ENCODE measurements at places on chromosomes 3 and 15.

- no peak for DNase-seq
Observed at GRCh38 chr3:31275038-31275572, 257.6 kb upstream of the STT3B start.

DNA sequence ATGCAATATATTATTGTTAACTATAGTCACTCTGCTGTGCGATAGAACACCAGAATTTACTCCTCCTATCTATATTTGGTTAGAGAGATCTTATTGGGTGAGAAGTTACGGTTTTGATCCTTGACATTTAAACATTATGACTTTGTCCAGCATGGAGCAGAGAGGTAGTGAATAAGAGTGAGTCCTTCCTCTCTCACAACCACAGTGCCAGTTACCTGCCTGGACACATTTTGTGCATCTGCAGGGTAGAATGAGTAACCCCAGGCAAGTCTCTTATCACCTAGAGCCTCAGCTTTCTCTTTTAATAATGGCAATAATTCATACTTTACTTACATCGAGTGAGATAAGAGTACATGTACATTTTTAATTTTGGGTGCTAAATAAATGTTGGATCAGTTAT lies 24.1 kb downstream of the KAT2B start:
- DNase-seq = no peak

GRCh38 chr3:27596334-27596841 lies 112.2 kb upstream of the SLC4A7 start:
- no peak for DNase-seq

GRCh38 chr15:46735115-46735514 lies 982.2 kb upstream of the SEMA6D start:
- no peak for DNase-seq

DNA sequence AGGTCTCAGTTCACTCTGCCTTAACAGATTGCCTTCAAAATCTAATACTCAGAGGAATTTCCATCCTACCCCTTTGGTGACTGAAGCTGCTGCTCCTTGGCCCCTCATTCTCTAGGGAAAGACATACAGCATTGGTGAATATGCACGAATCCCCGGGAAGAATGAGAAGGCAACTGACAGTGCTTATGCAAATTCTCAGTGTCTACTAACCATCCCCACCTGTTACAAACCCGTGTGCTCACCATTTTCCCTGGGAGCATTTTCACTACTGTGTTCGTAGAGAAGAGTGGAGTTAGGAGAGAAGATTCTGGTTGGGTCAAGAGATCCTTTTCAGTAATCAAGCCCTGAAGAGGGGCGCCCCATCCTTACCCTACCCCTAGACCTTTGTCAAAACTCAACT lies 37.7 kb downstream of the SYNM start:
- no peak for DNase-seq

GRCh38 chr15:33234020-33234461 lies 39.5 kb upstream of the FMN1 start:
- no peak for DNase-seq

GRCh38 chr3:52798376-52798977 lies 3.9 kb downstream of the ITIH3 start:
- no peak for DNase-seq

DNA sequence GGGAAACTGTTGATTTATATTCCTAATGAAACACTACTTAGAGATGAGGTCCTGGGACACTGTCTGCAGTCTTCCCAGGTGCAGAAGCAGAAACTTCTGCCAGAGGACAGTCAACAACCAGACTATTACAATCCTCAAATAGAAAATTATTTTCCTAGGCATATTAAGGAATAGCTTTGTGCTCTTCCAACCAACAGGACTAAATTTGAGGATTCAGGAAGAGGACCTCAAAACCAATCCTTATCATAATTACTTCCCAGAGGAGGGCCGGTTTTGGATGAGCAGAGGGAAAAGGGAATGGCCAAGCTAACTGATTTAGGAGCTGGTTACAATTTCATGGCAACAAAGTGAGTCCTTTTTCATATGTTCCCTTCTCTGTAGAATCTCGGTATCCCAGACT lies 21.0 kb downstream of the ALDH1A2 start:
- no peak for DNase-seq

- peak; percentile 54 for DNase-seq
Observed at GRCh38 chr15:46080016-46080415, 445.2 kb downstream of the SQOR start.

- no peak for DNase-seq
Observed at GRCh38 chr3:197295871-197296270, 2.5 kb downstream of the DLG1 start.

DNA sequence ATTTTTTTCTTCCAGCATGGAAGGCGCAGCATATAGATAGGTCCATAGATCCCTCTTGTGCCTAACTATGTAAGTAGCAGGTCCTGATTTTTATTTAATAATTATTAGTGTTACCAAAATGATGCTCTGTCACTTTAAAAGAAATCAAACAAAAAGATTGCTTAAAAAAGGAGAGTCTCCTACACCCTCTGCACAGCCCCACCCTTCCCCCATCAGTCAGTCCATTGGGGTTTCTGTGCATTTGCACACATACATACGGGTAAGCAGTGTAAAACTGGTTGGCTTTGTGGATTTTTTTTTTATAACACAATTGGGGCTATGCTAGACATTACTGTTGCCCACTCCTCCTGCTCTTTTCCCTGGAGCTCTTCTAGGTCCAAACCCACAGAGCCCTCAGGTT lies 7.0 kb upstream of the RPP14 start:
- no peak for DNase-seq

- DNase-seq = no peak
Observed at GRCh38 chr3:61155701-61156292, 95.5 kb downstream of the FHIT start.

DNA sequence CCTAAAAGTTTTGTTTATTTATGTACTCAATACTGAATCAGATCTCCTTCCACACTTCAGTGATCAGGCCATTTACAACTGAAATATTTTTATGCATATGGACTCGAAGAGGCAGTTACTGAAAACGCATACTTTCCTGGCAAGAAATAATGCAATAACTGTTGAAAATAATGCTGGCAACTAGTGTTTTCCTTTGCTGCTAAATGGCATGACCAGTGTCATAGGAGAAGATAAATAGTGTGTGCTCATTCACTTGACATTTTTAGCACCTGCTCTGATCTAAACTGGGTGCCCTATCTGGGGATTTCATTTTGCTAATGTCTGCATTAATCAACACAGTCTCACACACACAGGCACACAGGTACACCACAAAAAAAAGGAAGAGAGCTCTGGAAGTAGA lies 695.2 kb downstream of the TUSC7 start:
- DNase-seq = no peak

GRCh38 chr3:130725746-130726145 lies 20.9 kb downstream of the PIK3R4 start:
- DNase-seq = no peak

DNA sequence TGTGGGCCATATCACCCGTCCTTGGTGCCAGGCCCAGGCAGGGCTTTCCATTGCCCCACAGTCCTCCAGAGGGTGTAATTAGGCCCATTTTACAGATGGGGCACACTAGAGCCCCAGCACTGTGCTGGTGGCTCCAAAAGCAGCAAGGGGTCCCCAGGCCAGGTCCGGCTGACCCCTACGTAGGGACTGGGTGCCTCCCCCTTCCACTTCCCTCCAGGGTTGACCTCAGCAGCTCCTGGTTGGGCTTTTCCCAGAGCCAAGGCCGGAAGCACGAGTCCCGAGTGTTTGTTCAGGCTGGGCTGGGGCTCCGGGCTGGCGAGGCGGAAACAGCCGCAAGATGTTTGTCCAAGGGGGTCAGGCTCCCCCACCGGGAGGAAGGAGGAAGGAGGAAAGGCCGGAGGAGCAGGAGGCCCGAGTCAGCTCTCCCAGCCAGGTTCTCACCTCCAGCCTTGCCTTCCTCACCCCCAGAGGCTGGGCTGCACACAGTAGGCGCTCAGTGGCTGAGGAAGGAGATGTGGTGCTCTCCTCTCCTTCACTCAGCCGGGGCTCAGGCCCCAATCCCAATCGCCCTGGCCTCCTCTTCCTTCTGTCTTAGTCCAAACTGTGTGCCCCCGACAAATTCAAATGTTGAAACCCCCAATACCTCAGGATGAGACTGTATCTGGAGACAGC lies 17.1 kb upstream of the PLXND1 start:
- DNase-seq = no peak

GRCh38 chr15:101242160-101242998 lies 9.5 kb downstream of the CHSY1 start:
- no peak for DNase-seq

DNA sequence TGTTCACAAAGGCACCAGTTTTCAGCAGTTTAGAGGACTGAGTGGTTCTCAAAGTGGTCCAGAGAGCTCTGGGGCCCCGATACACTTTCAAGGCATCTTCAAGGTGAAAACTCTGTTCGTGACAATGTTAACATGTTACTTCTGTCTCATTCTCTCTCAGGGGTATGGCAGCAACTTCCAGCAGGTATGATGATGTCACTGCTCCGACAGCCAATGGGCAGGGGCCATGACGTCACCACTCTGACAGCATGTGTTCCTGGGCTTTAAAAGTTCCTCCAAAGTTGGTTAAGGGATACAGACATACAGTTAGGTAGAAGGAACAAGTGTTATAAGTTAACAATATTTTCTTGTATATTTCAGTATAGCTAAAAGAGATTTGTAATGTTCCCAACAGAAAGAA lies 87.9 kb downstream of the KLF15 start:
- DNase-seq = no peak

DNA sequence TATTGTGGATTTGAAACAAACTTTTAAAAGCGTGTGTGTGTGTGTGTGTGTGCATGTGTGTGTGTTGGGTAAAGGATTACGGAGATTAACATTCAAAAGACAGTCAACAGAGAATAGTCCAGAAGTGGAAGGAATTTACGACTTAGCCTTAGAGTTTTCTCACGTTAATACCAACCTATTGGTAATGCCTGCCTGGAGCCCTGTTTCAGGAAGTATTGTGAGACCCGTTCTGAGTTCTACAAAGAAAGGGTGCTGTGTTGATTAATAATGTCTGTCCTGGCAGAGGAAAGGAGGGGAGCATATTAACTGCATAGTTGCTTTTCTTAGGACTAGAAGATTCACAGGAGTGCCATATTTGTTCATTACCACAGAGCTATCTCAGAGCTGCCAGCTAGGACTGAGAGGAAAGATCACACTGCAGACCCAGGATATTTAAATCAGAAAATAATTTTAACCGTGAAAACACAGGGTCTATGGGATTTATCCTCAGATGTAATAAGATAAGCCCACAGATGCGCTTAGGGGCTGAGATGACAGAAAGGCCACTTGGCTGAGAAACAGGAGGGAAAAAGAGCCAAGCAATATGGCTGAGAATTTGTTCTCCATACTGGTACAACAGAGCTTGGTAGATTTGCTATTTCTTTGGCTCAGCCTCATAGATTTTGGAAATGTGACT lies 40.5 kb upstream of the FRMD4B start:
- DNase-seq = no peak

- DNase-seq = no peak
Observed at GRCh38 chr3:39271363-39271914, 8.4 kb downstream of the CX3CR1 start.

DNA sequence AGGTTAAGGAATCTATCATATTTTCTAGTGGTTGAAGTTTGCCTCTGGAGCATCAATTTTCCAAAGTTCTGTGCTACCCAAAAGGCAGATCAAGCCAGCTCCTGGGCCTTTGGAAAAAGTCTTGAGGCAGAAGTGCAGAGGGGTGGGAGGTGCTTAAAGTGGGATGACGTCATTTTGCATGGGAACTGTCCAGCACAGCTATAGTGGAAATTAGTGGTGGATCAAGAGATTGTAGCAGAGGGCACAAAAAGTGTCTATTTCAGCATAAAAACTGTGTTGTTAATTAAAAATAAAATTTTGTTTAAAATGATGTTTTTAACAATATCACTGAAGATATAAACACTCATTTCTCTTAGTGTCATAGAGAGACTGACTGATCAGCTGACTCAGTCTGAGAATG lies 221.9 kb downstream of the LRRN1 start:
- peak; percentile 14 for DNase-seq

DNA sequence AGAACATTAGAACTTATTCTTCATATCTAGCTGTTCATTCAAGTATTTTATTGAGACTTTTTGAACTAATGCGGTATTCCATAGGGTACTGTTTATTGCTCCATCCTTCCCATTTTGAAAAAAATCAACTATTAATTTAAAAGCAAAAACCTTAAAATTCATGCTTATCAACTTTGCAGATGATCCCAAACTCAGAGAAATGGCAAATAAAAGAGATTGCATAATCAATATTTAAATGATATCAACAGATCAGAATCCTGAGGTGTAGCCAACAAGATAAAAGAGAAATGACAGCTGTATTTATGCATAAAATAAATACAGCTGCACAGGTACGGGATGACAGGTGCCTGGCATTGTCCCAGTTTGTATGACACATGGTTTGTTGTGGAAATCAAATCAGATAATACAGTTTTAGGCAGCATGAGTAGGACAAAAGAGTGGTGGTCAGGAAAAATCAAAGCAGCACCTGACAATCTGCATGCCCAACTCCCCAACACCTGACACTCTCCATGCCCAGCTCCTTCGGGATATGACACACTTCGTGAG lies 42.4 kb upstream of the CMTM8 start:
- DNase-seq = no peak

- DNase-seq = peak; percentile 8
Observed at GRCh38 chr3:86563400-86563970, 427.5 kb downstream of the VGLL3 start.

Data from nephron progenitor cell (in vitro differentiated cells).